LHCN-M2 (cell line): ENCODE measurements at places on chromosomes 1 and 21. TPM values are rescaled to one million over a fixed set of nuclear protein-coding genes. Genes with fewer than 3 reads are reported as not detected.

DNA sequence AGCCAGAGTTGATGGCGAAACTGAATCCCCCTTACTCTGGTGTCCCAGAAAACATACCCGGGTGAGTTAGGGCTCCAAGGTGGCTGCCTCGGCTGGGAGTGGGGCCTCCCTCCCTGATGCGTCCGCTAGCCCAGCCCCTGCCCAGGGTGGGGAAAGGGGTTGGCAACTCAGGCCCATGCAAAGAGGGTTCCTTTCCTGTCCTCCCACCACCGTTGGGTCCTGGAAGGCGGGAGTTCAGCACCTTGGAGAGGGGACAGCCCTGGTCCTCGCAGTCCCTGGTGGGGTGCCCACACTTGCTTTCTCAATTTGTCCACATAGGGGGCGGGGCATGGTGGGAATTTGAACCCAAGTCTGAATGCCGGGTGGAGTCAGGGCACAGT lies 6.1 kb downstream of the SRM start:
- DNase-seq: no peak

The HMGCL gene
- total RNA-seq: 34.1 and 40.2 TPM in 2 replicates

GRCh38 chr1:78003882-78004718 lies 639 bp upstream of the DNAJB4 start:
- peak; percentile 84 for DNase-seq

The LCE3A gene
- not detected in 2 replicates for total RNA-seq

DNA sequence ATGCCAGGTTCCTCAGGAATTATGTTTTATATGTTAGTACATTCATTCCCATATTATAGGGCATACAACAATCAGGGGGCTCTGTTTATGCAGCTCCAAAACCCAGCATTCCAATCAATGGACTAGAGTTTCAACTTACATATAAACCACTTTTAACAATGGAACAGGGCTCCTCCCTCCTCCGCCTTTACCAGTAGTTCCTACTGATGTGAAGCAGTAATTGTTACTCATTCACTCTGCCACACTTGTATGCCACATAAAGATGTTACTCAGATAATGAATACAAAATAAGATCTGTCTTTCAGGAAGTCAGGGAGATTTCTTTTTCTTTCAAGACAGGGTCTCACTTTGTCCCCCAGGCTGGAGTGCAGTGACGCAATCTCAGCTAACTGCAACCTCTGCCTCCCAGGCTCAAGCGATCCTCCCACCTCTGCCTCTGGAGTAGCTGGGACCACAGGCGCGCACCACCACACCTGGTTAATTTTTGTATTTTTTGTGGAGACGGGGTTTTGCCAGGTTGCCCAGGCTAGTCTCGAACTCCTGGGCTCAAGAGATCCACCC lies 17.1 kb downstream of the ZNF281 start:
- DNase-seq: no peak

The AMPD1 gene
- total RNA-seq: 0.11 TPM in 1 of 2 replicates, not detected in the other

DNA sequence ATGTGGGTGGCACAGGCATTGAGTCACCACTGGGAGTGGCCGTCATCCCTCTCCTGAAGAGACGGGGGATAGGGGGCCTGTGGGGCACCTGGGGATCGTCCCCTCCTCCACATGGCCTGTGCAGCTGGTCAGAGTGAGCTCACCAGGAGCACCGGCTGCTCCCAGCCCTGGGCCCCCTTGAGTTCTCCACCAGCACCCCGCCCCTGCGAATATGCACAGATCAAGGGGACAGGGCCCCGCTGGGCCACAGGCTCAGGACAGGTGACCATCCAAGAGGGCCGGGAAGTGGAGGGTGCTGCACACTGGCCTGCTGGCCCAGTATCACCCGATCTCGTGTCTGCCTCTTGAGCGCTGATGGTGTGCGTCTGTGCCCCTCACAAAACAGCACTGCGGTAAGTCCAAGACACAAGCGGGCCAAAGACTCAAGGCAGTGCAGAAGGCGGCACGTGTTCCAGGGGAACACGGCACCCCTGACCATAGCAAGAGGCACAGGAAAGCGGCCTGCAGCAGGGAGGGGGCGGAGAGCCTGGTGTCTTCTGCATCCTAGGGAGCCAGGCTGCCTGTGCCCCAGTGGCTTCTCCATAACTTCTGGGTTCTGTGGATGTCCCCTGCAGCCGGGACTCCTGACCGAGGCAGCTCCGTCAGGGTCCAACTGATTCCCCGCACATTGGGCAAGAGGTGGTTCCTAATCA lies 18.1 kb upstream of the TSPEAR start:
- DNase-seq: no peak
